Occipital lobe (tissue), 3 donors: ENCODE measurements at places on chromosomes 7 and 10. TPM values are rescaled to one million over a fixed set of nuclear protein-coding genes. Genes with fewer than 3 reads are reported as not detected.

CDH23 gene
- 1.2 TPM for total RNA-seq

FAM241B gene
- 10.1 TPM for total RNA-seq

TET1 gene
- total RNA-seq, result 33.5 TPM

NUTM2A gene
- total RNA-seq, result 1.2 TPM

SHH gene
- 0.62 TPM for total RNA-seq

GJD4 gene
- total RNA-seq, result not detected
